ENCODE measurements at places on chromosomes 7 and 10.

DNA sequence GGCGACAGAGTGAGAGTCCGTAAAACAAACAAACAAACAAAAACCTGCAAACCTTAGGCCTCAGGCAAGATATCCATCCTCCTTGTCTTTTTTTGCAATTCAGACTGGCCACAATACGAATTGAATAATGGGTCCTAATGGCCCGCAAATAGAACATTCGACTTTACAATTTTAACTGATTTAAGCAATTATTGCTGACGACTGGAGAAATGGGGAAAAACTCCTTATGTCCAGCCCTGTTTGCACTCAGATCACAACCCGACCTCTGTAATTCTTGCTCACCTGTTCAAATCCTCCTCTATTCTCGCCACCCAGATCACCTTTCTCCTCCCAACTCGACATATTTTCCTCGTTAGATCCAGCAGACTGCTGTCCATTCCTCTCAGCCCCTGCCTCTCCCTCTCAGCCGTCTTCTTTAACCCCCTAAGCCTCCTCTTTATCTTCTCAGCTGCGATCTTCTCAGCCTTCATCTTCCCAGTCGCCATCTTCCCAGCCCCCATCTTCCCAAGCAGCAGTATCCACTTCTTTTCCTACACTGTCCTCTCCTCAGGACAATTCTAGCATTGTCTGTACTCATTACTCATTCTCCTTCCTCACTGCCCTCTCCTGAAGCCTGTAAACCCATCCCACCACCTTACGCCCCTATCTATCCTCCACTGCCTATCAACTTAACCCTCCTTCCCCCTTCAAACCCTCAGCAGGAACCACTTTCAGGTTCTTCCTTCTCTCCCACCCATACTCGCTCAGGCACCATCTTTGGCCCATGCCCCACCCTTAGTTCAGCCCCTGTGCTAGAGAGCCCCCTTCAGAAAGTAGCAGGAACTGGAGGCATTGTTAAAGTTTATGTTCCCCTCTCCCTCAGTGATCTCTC is 61.8 kb downstream of the LRRC17 start:
- no peak for DNase-seq

DNA sequence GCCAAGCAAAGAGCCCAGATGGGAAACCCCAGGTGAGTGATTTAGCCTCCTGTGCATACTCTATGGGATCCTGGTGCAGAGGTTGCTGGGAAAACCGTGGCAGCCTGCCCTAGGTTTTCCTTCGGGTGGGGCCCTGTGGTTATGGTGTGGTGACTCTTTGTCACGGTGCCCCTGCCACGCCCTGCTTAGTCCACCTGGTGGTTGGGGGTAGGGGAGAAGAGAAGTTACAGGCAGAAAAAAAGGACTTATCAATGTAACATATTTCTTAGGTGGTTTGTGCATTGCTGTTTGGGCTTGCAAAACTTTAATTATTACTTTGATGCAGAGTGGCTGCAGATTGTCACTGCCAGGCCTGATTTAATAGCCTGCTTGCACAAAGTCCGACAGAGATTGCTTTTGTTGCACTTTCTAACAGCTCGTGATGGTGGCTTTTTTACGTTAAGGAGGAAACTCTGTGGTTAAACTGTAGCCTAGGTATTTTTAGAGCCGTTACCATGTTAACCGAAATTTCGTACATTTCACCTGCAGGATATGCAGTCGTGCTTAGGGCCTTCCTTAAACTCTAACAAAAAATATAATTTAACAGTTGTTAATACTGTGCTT is 197.4 kb downstream of the RNLS start:
- DNase-seq: no peak

DNA sequence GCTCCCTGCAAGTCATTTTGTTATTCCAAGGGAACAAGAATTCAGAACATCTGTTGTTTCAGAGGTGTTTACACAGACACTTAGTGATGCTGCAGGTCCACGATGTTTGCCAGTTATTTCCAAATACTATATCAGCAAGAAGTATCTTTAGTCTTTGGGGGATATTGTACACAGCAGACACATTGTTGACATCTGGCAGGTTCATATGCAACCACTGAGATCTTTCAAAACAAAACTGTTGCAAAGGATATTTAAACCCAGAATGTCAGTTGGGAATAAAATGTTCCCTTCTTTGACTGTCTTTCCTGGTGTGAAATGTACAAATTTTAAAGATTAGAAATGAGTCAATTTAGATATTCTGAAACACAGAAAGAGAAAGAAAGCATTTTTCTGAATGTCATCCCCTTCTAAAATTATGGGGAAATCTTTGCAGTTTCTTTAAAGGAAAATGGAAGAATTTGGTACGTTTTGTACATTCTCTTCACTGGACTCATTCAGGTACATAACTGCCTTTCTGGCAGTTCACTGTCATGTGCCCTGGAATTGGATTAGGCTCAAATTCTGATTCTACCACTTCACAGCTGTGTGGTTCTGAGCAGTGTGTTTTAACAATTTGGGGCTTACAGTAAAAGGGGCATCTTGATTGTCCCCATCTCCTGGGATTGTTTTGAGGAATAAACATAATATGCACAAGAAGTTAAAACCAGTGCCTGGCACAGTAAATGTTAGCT is 40.3 kb upstream of the CELF2 start:
- no peak for DNase-seq

DNA sequence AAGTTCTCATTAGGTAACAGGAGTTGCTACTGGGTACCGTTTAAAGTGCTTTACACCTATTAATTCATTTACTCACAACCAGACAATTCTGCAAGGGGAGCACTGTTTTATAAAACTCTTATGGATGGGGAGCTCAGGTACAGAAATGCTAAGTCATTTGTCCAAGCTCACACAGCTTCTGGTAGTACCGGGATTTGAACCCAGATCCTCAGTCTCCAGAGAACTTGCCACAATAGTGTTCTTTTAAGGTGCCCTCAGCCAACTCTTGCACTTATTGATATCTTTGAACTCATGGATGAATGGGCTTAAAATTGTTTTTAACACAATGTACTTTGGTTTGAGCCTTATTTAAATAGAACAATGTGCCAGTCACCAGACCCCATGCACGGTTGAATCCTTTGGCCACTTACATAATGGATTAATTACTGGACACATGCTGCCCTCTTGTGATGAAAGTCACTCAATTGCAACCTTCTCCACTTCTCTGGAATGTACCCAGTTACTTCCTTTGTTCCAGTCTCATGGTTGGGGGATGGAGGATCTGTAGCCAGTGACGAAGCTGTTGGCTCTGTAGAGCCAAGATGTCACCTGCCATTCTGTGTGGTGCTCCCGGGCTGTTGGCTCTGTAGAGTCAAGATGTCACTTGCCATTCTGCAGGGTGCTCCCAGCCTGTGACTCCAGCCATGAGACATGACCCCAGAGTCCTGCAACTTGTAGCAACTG is 65.6 kb downstream of the NOD1 start:
- DNase-seq: no peak

- DNase-seq: no peak
Measured at GRCh38 chr7:43758822-43759683, 573 bp downstream of the BLVRA start.

DNA sequence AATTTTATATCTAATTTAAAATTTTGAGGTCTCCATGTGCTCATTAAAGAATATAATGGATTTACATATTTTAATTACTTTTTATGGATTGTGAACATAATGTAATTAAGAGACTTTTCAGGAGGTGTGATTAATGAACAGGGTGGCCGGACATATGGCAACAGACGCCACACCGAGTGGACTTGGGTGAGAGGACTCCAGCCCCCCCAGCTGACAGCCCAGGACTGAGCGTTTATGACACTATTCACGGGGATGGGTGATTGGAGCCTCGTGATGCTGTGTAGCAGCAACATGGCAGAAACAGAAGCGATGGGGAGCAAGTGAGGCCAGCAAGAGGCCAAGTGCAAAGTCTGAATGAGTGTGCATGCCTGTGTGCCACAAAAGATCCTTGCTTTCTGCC is 1176.9 kb downstream of the TYW1 start:
- DNase-seq: no peak

GRCh38 chr10:28806488-28806941 is 129.2 kb downstream of the BAMBI start:
- no peak for DNase-seq
